Muscle of back (tissue), 13 donors: ENCODE measurements at places on chromosomes 1 and 21. TPM values are rescaled to one million over a fixed set of nuclear protein-coding genes. Genes with fewer than 3 reads are reported as not detected.

DNA sequence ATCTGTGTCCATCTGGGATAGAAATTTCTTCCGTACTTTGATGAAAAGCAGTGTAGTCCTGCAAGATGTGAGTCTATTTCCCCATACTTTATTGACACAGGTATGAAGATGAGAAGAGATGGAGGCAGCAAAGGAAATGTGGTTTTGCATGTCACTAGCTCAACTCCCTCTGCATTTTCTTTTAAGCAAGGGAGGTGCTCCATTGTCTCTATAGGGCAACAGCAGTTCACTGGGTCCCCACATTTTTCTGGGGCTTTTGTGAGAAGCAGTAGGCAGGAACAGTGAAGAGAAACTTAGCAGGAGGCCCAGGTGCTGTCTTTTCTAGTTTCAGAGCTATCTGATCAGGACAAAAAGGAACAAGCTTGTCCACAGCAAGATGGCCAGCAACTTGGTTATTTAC is 37.1 kb downstream of the C21orf91 start:
- no peak for DNase-seq

GRCh38 chr1:19368964-19369363 is 56.8 kb downstream of the SLC66A1 start:
- no peak for DNase-seq

GRCh38 chr1:167544447-167545093 is 9.0 kb downstream of the CREG1 start:
- DNase-seq = no peak

- DNase-seq = no peak
Measured at GRCh38 chr1:25033828-25034705, 104.0 kb upstream of the RUNX3 start.

DNA sequence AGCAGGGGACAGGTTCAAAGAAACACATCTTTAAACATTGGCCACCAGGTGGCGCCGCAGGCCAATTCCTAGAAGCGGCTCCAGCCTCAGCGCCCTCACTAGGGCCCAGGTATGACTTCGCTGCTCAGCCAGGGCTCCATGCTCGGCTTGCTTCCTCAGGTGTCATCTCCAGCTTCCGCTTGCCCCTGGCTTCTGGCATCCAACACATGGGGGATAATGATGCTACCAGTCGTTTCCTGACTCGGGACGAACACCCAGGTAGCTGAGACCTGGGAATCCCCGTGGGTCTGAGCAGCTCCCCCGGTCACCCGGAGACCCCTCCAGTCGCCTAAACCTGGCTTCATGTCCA is 8.5 kb upstream of the MEX3A start:
- DNase-seq = peak; percentile 78

DNA sequence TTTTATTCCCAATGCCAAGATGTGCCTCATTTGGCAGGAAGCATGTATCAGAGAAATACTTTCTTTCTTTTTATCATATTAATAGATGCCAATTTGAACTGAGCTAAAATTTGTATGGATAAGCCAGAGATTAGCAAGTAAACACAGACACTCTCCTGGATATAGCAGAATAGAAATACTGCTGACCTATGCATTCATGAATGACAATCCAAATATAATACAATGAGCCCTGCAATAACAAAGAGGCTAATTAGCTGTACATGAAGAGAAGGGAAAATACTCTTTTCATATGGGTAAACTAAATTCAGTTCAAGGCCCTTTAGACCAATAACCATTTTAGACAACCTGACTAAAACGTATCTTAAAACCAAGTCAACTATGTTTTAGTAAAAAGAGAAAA is 388.1 kb upstream of the NR5A2 start:
- no peak for DNase-seq

DNA sequence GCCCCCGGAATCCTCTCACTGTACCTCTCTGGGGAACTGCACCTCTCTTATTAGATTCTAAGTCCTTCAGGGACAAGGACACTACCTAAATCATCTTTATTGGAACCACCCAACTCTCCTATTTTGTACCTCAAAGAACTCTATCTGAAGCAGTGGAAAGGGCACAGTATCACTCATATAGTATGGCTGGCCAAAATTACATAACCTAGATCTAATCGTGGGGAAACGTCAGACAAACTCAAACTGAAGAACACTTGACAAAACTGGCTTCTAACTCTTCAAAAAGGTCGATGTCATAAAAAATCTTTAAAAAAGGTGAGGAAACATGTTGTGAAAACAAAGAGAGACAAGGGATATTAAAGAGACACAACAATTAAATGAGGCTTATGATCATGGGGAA is 210.0 kb downstream of the SLC45A1 start:
- no peak for DNase-seq

GRCh38 chr1:194469282-194469681 is 1282.9 kb upstream of the B3GALT2 start:
- no peak for DNase-seq

DNA sequence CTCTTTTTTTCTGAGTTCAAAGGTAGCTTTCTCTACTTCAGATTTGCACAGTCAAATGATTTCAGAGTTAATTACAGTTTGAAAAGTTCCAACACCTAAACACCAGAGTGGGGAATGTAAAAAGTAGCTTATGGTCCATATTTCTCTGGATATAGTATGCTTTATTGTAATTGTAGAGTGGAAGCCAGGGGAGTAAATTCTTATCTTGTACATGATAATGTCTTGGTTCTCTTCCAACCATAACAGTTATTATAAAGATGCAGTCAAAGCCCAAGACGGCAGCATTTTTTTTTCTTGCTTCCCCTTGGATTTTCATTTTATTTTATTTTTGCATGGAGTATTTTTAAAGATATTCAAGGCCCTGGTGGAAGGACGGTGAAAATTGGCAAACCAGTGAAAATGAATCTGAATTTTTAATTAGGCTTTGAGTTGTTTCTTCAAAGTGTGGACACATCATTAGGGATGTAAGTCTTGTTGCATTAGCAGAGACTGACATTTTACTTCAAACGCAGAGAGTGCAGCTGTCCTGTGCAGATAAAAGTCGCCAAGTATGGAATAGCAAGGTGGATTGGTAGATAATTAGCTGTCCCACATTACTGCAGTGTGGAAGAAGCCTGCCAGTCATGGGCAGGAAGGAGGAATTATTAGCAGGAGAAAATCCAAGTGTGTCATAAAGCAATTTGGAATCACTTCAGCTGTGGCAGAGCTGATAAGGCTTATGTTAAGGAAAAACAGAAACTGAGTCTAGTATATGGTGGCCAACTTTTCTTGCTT is 11.3 kb downstream of the CACHD1 start:
- no peak for DNase-seq

GRCh38 chr1:235327559-235328270 is at the start of gene ARID4B:
Gene ARID4B, minus strand, starts transcription at chr1:235328179. Its CDS starts 1,260 bp downstream, at chr1:235326919.
- no peak for DNase-seq

GRCh38 chr21:40830836-40831235 is 16.1 kb downstream of the DSCAM start:
- no peak for DNase-seq

- DNase-seq = no peak
Measured at GRCh38 chr1:236161230-236161629, 18.9 kb downstream of the GPR137B start.

DNA sequence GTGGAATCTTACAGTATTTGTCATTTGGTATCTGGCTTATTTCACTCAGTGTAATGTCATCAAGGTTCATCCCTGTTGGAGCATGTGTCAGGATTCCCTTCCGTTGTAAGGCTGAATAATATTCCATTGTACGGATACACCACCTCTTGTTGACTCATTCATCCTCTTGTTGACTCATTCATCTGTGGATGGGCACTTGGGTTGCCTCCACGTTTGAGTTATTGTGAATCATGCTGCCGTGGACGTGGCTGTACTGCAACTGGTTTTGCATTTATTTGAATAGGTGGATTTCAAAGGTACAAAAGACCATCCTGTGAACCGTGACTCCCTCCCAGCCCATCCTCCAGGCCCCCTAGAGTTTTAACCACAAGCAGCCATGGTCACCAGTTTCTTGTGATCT is 11.9 kb upstream of the TCP10L start:
- peak; percentile 66 for DNase-seq

DNA sequence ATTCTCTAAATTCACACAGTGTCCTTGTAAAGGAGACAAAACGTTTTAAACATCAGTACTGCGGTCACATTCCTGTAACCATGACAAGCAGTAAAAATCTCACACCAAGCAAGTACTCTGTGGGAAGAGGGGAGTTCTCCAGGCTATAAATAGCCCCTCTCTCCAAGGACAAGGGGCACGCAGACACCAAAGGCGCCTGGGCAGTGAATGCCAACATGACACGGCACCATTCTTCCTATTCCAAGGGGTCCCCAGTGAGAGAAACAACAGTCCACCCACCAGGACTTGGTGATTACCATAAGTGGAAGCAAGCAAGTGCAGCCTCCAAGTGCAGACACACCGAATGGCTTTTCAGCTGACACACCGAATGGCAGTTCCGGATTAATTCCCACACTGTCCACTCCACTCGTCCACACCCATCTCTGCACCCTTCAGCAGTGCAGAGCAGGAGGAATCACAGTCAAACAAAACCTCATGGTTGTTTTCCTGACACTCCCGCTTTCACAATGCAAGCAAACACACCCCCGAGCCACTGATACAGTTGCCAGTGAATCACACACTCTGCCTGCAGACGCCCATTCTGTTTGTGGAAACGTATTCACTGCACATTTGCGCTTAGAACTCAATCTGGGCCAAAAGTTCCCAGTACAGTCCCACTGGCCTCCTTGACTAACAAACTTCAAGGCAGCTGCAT is 1.8 kb downstream of the PTTG1IP start:
- peak; percentile 30 for DNase-seq

- DNase-seq = peak; percentile 63
Measured at GRCh38 chr1:69737527-69738185, 169.9 kb downstream of the LRRC7 start.

- DNase-seq = no peak
Measured at GRCh38 chr1:114338191-114338890, 172.7 kb downstream of the TRIM33 start.

GRCh38 chr1:48114596-48115382 is 107.7 kb upstream of the SLC5A9 start:
- DNase-seq = no peak

GRCh38 chr1:77929806-77930205 is 41.4 kb downstream of the NEXN start:
- no peak for DNase-seq

DNA sequence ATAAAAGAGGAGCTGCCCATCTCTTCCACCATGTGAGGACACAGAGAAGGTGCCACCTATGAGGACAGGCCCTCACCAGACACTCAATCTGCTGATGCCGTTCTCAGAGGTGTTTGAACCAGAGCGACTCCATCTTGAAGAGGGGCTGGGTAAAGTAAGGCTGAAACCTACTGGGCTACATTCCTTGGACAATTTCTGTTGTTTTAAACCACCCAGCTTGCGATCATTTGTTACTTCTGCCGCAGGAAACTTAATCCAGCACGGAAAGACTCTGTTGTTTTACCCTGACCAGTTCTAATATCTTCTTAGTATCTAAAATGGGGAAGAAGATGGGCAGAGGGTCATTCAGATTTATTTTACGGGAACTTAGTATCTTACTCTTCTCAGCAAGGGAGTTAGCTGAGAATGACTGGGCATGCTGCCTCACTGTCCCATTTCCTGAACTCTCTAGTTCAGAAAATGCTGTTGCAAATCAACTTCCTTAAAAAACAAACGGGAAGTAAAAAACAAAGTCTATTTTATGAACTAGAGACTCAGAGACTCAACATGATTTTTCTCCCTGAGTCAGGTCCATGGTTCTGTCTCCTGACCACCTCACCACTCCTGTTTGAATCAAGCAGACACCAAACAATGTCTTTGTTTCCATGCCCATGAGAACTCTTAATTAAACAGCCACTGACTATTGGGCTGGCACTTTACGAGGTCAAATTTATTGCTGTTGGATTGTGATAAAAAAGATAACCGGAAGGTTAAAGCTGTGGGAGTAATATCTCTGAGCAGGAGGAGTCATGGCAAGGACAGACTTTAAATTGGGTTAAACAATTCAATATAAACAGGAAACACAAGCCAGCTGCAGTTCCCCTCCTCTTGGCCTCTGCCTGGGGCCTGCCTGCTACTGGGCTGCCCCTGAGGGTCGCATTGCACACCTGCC is 23.8 kb upstream of the IFNAR1 start:
- no peak for DNase-seq

DNA sequence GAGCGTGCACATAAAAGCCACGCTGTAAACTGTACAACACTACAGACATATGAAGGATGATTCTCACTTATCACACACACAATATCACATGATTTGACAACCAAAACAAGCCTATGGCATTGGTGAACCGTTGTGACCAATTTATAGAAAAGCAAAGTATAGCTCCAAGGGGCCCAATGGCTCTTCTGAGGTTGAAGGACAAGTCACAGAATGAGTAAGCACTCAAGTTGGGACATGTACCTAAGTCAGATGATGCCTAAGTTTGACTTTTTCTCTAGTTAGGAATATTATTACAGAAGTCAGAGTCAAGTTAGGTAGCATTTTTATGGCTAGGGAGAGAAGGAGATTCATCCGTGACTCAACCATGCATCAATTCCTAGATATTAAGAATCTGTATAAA is 45.7 kb downstream of the PLPP3 start:
- DNase-seq = no peak

- peak; percentile 75 for DNase-seq
Measured at GRCh38 chr1:6502000-6502891, 10.8 kb upstream of the PLEKHG5 start.

DNA sequence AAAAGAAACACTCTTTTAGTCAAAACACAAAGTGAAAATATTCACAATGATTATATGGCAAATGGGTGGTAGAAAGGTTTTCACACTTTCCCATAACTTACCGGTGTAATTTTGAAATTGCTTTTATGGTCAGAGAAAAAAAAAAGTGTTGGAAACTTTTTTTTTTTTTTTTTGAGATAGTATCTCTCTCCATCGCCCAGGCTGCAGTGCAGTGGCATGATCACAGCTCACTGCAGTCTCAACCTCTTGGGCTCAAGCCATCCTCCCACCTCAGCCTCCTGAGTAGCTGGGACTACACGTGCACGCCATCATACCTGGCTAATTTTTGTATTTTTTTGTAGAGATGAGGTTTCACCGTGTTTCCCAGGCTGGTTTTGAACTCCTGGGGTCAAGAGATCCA is 3.3 kb downstream of the IFNGR2 start:
- no peak for DNase-seq

- DNase-seq = no peak
Measured at GRCh38 chr1:230317823-230318819, 108.0 kb downstream of the PGBD5 start.

FMO1 gene
- polyA plus RNA-seq = 12.7 TPM

SYT14 gene
- polyA plus RNA-seq = 2.2 TPM

APOBEC4 gene
- not detected for polyA plus RNA-seq

ZNF695 gene
- 0.94 TPM for polyA plus RNA-seq

RSPO1 gene
- polyA plus RNA-seq = 2.8 TPM

ITLN2 gene
- polyA plus RNA-seq = not detected

SFN gene
- 36.0 TPM for polyA plus RNA-seq

CYP4A11 gene
- 0.17 TPM for polyA plus RNA-seq

GPR153 gene
- polyA plus RNA-seq = 14.6 TPM
